ENCODE measurements at places on chromosomes 3 and 15. TPM values are rescaled to one million over a fixed set of nuclear protein-coding genes. Genes with fewer than 3 reads are reported as not detected.
A peak's percentile ranks its signal among the peaks of the same experiment; 100 is the strongest.

GRCh38 chr3:115876876-115877614 is 253.7 kb downstream of the GAP43 start:
- no peak for DNase-seq

Gene ZIC1
- total RNA-seq: 3.5 TPM

DNA sequence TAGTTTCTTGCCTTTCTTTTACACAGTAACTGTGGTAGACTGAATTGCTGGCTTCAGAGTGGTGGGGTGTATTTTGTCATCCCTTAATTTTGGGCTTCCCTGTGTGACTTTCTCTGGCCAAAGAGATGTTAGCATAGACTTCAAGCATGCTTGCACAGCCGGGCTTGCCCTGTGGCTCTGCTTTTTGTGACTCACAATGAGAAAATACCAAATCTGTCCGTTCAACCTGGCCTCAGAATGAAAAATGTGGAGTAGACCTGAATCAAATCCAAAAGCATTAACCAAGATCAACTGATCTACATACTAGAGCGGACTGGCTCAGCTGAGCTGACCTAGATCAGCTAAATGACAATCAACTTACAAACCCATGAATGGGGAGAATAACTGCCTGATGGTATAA is 51.4 kb downstream of the PLAAT1 start:
- no peak for DNase-seq

DNA sequence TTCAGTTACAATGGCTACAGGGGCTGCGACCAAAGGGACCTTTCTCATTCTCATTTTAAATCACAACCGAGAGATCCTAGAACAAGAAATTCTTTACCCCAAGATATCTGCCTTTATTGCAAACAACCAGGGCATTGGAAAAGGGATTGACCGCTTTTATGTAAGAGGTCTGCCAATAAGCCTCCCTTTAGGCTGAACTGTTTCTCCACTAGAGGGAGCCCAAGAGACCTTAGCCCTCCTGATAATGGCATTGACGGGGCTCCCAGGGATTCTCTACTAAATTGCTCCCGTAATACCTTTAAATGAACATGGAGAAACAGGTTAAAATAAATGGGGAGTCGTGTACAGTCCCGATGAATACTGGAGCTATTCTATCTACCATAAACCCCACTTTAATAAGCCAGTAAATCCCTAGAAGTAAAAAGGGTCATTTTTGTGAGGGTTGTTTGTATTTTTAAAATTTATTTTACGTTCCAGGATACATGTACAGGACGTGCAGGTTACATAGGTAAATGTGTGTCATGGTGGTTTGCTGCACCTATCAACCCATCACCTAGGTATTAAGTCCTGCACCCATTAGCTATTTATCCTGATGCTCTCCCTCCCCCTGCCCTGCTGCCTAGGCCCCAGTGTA is 7.5 kb upstream of the IGSF10 start:
- DNase-seq: peak; percentile 65
